Lower leg skin (tissue), 4 donors: ENCODE measurements at places on chromosomes 2 and 18. TPM values are rescaled to one million over a fixed set of nuclear protein-coding genes. Genes with fewer than 3 reads are reported as not detected.

TCF23 gene
- total RNA-seq = not detected

SEPTIN10 gene
- 105 TPM for total RNA-seq

KCNK3 gene
- total RNA-seq = 0.42 TPM

AQP12A gene
- not detected for total RNA-seq
